Left kidney (tissue), 8 donors: ENCODE measurements at places on chromosomes 11 and 22. TPM values are rescaled to one million over a fixed set of nuclear protein-coding genes. Genes with fewer than 3 reads are reported as not detected.
A peak's percentile ranks its signal among the peaks of the same experiment; 100 is the strongest.

DNA sequence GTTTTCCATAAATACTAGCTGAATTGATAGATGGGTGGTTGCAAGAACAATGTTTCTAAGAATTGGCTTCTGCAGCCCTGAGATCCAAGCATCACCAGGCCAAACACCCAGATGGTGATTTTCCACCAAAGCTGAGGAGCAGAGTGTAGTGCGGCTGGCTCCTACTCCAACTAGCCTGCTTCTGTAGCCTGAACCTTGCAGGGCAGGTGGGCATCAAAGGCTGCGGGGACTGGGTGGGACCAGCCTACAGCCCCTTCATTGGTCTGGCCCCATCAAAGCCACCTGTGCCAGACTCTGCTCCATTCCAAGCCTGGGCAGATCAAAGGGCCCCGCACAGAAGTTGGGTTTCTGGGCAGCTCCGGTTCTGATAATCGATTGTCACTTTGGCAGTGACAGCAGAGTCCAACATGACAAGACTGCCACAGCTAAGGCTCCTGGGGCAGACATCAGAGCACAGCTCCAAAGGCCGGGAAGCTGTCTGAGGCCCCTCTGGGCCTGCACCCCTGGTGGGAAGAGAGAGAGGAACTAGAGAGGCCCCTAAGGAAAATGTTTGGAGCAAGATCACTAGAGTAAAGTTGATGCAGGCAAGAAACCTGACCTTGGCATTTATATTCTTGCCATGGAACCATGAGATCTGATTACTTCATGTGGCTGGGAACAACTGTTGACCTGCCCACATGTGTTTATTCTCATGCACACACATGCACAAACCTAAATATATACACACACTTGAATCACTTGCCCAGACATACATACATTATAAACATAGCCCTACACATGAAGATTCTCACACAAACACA is 582.9 kb downstream of the INSC start:
- no peak for DNase-seq

PTPN5 gene
- polyA plus RNA-seq: 0.81 TPM

- no peak for DNase-seq
Measured at GRCh38 chr11:12102588-12103410, 7.6 kb upstream of the MICAL2 start.

GRCh38 chr11:10588904-10589303 is 20.4 kb upstream of the LYVE1 start:
- no peak for DNase-seq

C22orf31 gene
- polyA plus RNA-seq: 1.5 TPM

- no peak for DNase-seq
Measured at GRCh38 chr11:78147807-78148206, 8.4 kb upstream of the ALG8 start.

GRCh38 chr22:49616356-49617231 is 211.1 kb downstream of the BRD1 start:
- DNase-seq: no peak

DNA sequence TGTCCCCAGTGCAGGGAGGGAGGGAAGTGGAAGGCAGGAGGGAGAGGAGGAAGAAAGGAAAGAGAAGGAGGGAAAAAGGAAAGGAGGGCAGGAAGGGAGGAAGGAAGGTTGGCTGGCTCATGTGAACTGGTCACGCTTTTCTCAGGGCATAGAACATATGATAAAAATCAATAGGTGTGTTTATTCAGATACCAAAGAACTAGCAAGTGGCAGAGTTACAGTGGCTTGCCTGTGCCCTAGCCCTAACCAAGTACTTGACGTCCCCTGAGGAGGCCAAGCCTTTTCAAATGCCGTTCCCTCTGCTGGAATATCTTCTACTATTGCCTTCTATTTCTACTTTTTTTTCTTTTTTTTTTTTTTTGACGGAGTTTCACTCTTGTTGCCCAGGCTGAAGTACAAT is 33.5 kb downstream of the CHRDL2 start:
- no peak for DNase-seq

DDX25 gene
- 8.5 TPM for polyA plus RNA-seq

TRIM77 gene
- not detected for polyA plus RNA-seq

GRCh38 chr11:116693593-116694348 is 79.0 kb downstream of the BUD13 start:
- DNase-seq: no peak

OR8D1 gene
- not detected for polyA plus RNA-seq

DDI1 gene
- not detected for polyA plus RNA-seq

GRCh38 chr11:122523846-122524805 is 131.4 kb upstream of the UBASH3B start:
- peak; percentile 29 for DNase-seq

PARVB gene
- 17.9 TPM for polyA plus RNA-seq

RIBC2 gene
- polyA plus RNA-seq: 7.0 TPM

SMTNL1 gene
- 0.47 TPM for polyA plus RNA-seq

- no peak for DNase-seq
Measured at GRCh38 chr22:43853328-43853931, 8.9 kb downstream of the SULT4A1 start.

DNA sequence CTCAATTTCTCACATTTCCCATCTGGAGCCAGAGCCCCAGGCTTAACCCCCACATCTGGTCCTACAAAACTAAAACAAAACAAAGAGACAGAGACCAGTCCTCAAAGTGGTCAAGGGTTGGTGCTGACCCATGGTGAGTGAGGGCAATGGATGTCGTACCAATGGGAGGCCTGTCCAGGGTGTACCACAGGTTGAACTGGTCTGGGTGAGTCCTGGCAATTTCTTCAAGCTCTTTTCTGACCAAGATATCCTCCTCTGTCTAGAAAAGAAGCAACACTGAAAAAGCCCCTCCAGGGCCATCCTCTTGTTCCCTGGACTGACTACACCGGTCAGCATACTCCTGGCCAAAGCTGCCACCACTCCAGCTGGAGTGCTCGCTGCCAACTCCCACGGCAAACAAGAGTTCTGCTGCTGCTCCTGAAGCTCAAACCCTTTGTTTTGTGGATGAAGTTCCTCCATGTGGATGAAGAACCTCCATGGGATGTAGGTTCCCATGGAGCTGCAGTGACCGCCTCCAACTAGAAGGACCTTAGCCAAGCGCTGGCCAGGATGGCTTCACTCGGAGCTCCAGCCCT is 6.9 kb downstream of the CYB5R2 start:
- no peak for DNase-seq

DNA sequence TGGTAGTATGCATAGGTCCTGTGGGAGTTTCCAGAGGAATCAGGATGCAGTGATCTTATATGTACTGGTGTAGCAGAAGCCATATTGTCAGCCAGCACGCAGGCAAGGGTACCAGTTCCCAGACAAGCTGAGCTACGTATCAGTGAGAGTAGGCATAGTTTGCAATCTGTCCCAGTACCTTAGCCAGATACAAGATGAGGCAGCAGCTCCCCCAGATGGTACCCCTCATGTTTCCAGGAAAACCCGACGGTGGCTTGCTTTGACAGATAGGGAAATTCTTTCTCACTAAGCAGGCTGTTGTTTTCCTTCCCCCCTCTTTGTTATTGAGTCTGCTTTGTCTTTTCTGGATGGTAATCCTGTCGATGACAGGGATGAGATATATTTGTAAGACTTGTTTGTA is 109.7 kb upstream of the RRM1 start:
- no peak for DNase-seq

DNA sequence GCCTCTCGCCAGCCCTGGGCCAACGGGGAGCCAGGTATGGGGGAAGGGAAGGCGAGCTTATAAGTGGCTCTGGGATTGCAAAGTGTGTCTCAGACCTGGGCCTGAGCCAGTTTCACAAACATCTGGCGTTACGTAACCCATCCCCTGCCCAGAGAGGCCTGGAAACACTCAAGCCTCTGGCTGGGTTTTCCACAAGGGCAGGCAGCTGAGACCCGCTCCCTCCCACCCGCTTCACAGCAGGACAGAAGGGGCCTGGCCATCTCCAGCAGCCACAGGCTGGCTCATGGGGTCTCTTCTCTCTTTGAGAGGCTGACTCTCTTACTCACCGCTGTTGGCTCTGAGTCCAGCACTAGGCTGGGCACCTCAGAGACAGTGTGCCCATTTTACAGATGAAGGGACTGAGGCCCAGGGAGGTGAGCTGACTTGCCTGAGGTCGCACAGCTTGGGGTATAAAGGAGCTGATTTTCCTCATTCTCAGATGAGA is 44.5 kb downstream of the TRIOBP start:
- peak; percentile 85 for DNase-seq

GRCh38 chr22:47144791-47145425 is 382.5 kb downstream of the TBC1D22A start:
- no peak for DNase-seq

GRCh38 chr22:44449061-44449682 is 48.9 kb downstream of the RTL6 start:
- DNase-seq: no peak

PANX2 gene
- polyA plus RNA-seq: 1.3 TPM

DNA sequence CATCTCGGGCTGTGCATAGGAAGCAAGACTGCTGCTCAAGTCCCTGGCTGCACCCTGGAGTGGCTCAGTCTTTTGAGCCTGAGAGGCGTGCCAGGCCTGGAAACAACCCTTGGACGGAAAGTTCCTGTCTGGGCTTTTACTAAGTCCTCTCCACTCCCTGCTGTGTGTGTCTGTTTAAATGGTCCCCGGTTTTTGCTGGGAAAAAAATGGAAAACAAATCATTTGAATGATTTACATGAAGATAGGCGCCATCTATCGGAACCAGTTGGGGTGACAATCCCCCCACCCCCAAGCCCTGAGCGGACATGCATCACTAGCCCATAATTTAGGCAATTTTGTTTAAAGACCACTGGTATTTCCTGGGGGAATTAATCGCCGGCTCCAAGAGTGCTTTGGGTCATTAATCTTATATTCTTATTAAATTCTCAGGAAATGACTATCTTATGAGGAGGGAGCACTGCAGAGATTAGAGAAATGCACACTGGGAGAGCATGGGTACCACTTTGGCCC is 2.7 kb upstream of the GAB2 start:
- peak; percentile 87 for DNase-seq

PDE3B gene
- 10.5 TPM for polyA plus RNA-seq

APOBEC3G gene
- 5.2 TPM for polyA plus RNA-seq

DNA sequence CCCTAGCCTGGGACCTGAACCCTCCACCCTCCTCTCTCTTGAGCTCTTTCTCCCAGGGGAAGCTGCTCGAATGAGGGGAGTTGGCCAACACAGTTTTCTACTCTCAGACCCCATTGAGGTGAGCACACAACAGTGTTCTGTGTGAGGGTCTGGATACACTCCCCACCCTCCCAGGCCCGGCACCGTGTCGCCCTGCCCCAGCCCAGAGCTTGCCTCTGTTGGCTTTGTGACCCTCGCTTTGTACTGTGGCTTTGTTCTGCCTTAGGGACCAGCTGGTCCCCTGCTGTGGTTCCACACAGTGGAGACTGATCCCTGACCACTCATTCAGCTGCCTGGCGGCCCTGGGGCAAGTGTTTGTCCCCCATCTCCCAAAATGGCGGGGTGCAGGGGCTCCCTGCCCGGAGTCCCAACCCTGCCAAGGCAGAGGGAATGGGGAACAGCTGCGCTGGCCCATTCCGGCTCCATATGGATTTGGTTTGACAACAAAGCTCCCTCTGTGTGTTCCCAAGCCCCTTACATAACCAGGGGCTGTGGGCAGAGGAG is 8.3 kb downstream of the ST3GAL4 start:
- DNase-seq: no peak

DNA sequence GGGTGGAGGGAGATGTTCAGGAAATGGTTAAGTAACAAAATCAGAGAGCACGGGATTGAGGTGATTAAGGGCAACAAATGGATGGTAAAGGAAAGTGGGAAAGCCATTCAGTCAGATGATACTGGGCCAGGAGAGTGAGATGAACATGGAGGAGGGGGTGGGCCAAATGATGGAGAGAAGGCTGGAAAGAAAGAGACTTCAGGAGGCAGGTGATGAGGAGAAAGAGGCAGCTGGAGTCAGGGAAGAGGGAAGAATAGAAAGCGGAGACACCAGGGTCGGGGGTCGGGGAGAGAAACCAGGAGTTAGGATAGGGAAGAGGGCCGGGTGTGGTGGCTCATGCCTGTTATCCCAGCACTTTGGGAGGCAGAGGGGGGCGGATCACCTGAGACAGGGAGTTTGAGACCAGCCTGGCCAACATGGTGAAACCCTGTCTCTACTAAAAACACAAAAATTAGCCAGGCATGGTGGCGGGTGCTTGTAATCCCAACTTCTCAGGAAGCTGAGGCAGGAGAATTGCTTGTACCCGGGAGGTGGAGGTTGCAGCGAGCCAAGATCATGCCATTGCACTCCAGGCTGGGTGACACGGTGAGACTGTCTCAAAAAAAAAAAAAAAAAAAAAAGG is 4.7 kb upstream of the KDM2A start:
- DNase-seq: no peak

GRCh38 chr22:28381429-28382167 is 298.0 kb downstream of the TTC28 start:
- no peak for DNase-seq

DNA sequence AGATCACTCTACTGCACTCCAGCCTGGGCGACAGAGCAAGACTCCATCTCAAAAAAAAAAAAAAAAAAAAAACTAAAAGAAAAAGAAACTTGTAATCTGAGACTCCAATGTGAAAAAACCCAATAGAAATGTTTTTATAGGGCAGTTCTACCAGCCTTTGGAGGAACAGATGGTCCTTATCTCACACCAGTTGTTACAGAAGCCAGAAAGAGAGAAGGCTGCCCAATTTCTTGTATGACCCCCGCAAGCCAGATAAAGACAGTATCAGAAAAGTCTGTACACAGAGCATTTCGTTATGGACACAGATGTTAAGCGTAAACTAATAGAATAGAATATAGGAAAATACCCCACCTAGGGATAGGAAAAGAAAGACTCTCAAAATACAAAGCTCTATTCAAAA is 11.3 kb upstream of the TSGA10IP start:
- no peak for DNase-seq
